Diencephalon (tissue), 1 donor: ENCODE measurements at places on chromosomes 11 and 22. TPM values are rescaled to one million over a fixed set of nuclear protein-coding genes. Genes with fewer than 3 reads are reported as not detected.

The PHOX2A gene
- total RNA-seq = not detected

The SOX6 gene
- 54.7 TPM for total RNA-seq

The ACR gene
- total RNA-seq = not detected

The NAV2 gene
- 11.1 TPM for total RNA-seq

The SLC22A9 gene
- not detected for total RNA-seq

The OR6T1 gene
- not detected for total RNA-seq

The TRIM51 gene
- total RNA-seq = not detected

The SEC14L2 gene
- 12.9 TPM for total RNA-seq
